ENCODE measurements at places on chromosomes 1 and 21.

- no peak for DNase-seq
Observed at GRCh38 chr1:1833456-1833855, 55.2 kb upstream of the NADK start.

GRCh38 chr21:17540530-17540929, 27.7 kb downstream of the CXADR start:
- no peak for DNase-seq

DNA sequence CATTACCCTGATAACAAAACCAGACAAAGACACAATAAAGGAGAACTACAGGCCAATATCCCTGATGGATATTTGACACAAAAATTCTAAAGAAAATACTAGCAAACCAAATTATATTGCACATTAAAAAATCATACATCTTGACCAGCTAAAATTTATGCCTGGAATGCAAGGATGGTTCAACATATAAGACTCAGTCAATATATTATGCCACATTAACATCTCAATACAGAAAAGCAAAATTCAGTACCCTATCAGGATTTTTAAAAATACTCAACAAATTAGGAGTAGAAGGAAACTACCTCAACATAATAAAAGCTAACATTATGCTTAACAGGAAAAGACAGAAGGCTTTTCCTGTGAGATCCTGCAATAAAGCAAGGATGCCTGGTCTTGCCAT, 177.1 kb downstream of the MAGI3 start:
- DNase-seq = no peak

DNA sequence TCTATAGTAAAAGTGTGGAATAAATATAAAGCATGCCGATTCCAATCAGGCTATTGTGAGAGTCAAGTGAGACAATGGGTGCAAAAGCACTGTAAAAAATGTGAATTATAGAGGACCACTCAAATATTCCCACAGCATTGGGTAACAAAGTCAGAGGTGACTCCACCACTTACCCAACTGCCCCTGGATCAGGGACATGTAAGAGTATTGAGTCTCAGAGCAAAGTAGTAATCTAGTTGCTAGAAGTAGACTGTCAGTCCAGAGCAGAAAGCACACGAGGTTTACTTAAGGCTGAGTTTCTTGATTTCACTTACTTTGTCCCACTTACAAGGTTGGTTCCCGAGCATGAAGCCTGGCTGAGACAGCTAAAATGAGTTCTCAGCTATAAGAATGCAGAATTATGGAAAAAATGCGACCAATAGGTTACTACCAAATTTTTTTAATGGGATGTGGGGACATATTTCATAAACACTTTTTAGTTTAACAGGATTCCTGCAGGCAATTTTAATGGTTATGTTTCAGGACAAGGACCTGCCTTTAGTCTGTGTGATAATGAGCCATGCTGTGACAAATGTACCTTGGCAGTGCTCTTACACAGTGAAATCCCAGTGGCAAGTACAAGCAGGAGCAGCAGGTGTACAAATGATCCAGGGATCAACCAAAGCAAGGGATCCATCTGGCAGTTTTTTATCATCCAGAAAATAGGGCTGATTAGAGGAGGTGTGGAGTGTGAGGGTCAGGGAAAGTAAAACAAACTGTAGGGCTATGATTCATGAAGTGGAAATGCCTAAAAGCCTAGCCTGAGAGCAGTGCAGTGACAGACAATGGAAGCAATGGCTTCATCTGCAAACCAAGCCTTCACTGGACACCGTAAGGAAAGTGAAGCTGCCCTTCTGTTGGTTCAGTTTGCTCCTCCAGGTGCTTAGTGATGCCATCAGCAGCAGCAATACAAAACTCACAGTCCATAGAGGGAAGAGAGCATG, 156.2 kb upstream of the SPAG17 start:
- no peak for DNase-seq

DNA sequence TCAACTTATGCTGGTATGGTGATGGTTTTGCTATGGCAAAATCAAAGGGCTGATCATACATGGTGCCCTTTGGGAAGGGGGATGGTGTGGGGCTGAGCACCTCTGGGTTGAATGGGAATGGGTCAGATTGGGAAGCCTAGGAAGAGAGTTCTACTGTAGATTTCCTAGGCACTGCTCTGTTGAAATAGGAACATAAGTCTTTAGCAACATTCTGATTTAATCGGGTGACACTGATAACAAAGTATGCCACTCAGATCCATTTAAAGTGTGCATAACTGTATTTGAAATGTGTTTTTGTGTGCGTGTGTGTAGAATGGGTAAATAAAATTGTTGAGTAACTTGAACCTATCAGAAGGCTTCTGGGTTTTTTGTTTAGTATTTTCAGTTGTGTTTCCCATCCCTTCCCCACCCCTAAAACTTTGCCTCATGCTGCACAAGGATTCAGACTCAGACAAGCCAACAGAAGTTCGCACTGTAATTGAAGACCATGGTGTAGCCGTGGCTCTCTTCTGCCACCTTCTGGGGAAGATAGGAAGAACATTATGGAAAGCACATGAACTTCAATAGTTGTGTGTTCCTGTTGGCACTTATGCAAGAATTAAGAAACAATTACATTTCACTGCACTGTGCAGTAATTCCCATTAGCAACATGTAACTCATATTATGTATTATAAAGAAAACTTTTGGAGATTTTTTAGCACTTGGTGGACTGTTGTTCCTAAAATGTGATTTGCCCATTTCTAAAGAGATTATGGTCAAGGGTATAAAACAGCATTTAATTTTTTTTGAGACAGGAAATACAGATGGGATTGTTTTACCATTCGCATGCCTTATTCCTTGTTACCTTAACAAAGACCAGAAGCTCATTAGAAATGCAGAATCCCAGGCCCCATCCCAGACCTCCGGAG, 10.9 kb upstream of the C4BPB start:
- peak; percentile 69 for DNase-seq

DNA sequence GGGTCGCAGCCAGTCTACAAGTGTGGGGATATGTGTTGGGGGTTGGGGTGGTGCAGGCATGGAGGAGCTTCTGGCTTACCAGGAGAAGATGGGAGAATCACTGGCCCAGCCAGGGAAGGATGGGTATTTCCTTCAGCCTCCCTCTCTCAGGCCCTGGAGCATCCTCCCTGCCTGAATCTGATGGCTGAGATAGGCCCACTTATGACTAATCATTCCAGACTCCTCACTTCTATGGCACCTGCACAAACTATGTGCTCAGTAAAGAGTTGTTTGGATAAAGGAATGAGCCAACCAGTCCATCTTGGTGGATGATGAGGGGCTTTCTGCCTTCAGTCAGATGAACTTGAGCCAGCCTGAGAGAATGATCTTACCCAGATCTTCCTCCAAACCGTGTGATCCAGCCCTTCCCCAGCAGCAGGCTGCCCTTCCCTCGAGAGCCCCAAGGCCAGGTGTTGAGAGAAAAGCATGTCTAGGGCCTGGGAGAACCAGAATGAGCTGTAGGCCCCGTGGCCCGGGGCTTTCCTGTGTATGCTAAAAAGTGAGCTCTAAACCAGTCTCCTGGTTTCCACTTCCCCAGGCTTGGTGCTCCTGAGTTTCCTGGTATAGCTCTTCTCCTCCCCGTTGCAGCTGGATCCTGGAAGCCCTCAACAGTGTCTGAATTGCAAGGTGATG, 1.3 kb downstream of the GPA33 start:
- no peak for DNase-seq

- DNase-seq = no peak
Observed at GRCh38 chr1:109327285-109327684, 20.5 kb upstream of the MYBPHL start.

DNA sequence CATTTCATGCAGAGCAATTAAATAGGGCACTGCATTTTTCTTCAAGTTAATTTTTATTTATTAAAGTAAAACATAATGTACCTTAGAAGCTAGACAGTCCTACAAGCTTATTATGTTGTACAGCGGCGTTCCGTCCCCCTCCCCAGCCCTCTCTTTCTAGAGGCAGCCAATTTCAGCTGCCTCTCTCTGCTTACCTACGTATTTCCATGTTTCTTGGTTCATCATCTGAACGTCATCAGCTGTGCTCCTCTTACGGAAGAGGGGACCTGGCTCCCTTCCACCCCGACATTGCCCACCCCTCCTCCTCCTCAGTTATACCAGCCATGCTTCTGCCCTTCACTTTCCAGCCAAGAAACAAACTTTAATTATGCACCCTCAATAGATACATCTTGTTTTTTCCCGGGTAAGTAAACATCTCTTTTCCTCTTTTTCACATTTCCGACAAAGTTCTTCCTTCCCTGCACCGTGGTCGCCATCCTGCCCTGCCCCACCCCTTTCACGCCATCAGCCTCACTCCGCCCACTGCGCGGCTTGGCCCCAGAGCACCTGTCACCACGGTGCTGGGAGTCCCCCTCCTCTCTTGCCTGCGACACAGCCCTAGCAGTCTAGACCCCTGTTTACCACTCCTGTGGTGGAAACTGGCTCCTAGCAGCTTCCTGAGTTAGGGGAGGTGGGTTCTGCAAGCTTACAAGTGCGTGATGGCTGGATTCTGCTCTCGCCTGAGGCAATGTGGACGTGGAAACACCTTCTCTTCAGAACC, 57.9 kb downstream of the SLC37A1 start:
- no peak for DNase-seq

Data from activated CD4-positive, alpha-beta T cell treated with anti-CD3 and anti-CD28 coated beads, Interleukin-2, amount 50 U/mL, for 48 hours (primary cell).